ENCODE measurements at places on chromosomes 13 and 19.

DNA sequence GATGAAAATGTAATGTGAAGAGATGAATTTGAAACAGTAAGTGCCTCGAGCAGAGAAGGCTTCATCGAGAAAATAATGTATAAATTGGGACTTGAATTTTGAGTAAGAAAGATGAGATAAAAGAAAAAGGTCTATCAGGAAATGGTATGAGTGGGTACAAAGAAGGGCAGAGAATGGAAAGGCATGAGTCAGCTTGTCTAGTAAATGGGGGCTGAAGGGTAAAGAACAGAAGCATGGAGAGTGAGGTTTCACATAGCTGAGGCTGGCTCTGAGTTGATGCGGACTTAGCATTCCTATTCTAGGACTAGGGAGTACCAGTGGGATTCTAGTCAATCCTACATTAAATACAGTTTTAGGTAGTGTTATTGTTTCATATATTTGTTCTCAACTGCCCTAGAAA lies 85.8 kb downstream of the ZC3H13 start:
- DNase-seq, result no peak
- H3K36me3 ChIP-seq, result peaks cover 33% of the 10 kb centered on the region
- H3K27ac ChIP-seq, result no peak overlapping the region
- H3K4me1 ChIP-seq, result no peaks in the 10 kb centered on the region
- no peak overlapping the region for H3K4me3 ChIP-seq

GRCh38 chr19:40139533-40140287 lies 49.0 kb upstream of the ZNF780A start:
- no peaks in the 10 kb centered on the region for H3K36me3 ChIP-seq
- H3K27me3 ChIP-seq, result peaks cover 6% of the 10 kb centered on the region
- no peak overlapping the region for H3K4me3 ChIP-seq
- peak; percentile 22 for DNase-seq
- no peaks in the 10 kb centered on the region for H3K4me1 ChIP-seq

- H3K4me3 ChIP-seq, result no peak overlapping the region
- no peaks in the 10 kb centered on the region for H3K36me3 ChIP-seq
- no peaks in the 10 kb centered on the region for H3K27me3 ChIP-seq
- DNase-seq, result no peak
These were observed 764.9 kb downstream of the LIG4 start for GRCh38 chr13:107450431-107450830.

DNA sequence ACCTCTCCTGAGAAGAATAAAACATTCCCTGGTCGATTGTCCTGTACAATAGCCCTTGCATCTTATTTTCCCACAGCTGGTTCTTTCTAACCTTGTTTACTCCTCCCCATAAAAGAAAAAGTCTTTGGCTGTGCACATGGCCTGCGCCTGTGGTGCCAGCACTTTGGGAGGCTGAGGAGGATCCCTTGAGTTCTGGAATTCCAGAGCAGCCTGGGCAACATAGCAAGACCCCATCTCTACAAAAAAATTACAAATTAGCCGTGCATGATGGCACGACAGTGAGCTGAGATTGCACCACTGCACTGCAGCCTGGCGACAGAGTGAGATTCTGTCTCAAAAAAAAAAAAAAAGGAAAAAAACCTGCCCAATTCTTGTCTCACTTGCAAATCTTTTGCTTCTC lies 7.2 kb upstream of the NUP62 start:
- no peak for DNase-seq
- H3K27me3 ChIP-seq, result no peaks in the 10 kb centered on the region
- no peak overlapping the region for H3K27ac ChIP-seq
- no peaks in the 10 kb centered on the region for H3K36me3 ChIP-seq
- H3K4me3 ChIP-seq, result no peak overlapping the region

GRCh38 chr13:112592647-112593046 lies 4.7 kb upstream of the TUBGCP3 start:
- no peak overlapping the region for H3K27ac ChIP-seq
- H3K4me3 ChIP-seq, result no peak overlapping the region
- no peaks in the 10 kb centered on the region for H3K36me3 ChIP-seq
- no peak for DNase-seq
- peaks cover 7% of the 10 kb centered on the region for H3K27me3 ChIP-seq

DNA sequence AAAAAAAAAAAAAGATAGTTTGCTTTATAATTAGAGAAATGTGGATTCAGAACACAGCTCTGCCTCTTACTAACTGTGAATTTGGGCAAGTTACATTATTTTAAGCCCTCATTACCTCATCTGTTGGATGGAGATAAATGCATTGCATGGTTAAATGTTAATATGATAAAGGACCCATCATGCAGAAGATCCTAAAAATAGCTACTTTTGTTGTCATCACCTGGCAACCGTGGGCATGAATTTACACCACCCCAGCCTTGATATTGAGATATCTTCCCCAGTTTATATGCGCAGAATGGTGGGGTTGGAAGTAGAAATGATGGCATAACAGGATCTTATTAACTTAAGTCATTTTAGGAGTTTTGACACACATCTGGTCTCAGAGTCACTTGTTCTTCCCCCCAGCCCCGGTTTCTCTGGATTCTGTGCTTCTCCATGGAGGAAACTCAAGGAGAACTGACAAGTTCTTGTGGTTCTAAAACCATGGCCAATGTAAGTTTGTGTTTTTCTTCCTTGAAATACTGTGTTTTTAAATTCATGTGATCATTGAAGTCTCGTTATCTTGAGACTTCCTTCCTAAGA lies 8.9 kb downstream of the ZNF546 start:
- H3K4me1 ChIP-seq, result peaks cover 10% of the 10 kb centered on the region
- H3K27me3 ChIP-seq, result no peaks in the 10 kb centered on the region
- H3K4me3 ChIP-seq, result no peak overlapping the region

GRCh38 chr19:13078897-13079541 lies 23.6 kb downstream of the LYL1 start:
- no peaks in the 10 kb centered on the region for H3K27me3 ChIP-seq
- no peak overlapping the region for H3K4me3 ChIP-seq
- DNase-seq, result no peak
- peaks cover 30% of the 10 kb centered on the region for H3K4me1 ChIP-seq
